ENCODE measurements at places on chromosomes 2 and 18.

DNA sequence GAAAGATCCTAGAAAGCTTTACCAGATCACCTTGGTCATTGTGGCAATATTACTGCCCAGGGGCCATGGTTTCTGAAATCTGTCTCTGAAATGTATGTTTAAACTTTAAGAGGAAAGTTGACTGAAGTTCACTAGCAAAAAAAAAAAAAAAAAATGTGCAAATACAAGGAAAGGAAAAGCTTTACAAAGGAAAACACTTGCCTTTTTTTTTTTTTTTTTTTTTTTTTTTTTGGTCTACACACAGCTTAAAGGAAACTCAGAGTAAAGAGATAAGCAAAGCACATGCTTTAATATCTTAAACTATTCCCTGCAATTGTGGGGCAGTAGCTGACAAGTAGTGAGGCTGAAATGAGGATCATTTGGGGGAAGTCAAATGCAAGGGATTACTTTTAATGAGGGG lies 174.2 kb upstream of the EPAS1 start:
- DNase-seq: no peak

DNA sequence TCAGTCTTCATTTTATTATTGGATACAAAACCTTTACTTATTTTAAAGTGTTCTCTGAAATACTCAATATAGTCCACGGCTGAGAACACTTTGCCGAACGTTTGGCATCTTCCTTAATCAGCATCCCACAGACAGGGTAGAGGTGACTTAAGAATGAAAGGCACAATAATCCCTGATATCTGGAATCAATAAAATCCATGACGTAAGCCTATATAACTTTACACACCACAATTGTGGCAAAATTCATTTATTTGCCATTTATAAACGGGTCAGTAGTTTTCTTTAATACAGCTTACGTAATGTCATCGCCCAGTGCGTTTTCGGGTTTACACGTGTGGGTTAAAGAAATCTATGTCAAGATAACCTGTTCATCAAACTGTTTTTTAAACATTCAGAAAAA lies 1.3 kb downstream of the MGAT4A start:
- DNase-seq: no peak

DNA sequence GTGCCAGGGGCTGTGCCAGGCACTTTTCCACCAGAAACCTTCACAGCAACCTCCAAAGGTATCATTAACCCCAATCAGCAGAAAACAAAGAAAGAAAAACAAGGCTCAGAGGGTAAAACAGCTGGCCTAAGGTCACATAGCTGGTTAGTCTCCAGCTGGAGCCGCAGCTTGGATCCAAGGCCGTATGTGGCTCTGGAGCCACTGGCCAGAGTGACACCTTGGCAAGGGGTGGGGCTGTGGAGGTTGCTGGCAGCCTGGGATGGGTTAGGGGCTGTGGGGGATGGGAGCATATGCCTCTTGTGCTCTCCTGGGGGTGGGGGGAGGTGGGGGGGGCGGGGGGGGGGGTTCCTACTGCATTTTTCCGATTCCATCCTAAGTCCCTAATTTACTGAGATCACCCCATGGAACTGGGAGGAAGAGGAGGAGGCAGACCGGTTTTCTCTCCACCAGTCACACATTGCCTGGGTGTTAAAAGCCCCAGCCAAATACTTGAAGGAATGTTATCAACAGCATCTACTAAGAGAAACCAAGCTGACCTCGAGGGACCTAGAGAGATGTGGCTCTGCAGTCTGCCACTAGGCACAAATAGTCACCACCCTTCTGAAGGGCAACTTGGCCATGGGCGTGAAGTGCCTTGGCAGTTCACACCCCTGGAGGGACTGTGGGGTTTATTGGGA lies 8.0 kb downstream of the HAAO start:
- no peak for DNase-seq

DNA sequence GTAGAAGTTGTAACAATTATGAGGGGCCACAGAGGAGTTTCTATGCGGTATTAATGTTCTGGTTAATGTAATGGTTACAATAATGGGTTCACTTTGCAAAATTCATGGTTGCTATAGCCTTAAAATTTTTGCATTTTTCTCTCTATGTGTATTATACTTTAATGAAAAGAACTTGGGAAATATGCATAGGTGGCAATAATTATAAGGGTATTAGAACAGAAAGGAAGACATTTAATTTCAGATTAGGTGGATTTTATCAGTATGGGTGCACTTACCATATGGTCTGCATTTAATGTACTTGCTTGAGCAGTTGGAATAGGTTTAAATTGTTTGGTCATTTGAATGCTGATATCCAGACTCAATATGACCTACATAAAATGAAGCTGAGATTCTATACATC lies 161.6 kb upstream of the TACR1 start:
- no peak for DNase-seq

GRCh38 chr2:240170354-240170735 lies 29.9 kb upstream of the OTOS start:
- DNase-seq: no peak

DNA sequence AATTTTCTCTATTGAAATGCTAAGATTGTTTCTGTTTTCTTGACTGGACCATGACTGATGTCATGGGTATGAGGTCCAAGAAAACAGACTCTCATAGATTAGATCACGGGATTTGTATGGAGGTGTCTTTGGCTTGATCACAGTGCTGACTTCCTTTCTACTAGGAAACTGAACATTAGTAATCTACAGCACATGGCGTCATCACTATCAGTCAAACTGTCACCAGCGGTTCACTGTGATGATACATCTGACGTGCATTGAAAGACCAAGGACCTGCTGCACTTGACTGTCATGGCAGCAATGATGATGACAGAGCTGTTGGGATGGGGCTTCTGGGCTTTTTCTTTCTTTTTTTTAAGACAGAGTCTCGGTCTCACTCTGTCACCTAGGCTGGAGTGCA lies 28.2 kb upstream of the IMPA2 start:
- no peak for DNase-seq

DNA sequence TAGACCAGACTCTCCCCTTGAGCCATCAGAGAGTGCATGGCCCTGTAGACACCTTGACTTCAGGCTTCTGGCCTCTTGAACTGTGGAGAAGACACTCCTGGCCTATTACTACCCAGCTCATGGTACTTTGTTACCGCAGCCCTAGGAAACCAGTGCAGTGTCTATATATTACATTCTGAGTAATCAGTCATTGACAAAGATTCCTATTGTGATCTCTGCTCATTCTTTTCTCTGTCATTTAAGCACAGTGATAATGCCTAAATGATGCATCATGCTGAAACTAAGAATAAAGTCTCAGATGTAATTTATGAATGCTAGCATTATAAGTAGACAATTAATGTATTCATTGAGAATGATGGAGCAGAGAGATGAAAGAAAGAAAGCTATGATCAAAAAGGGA lies 603.5 kb downstream of the SOCS6 start:
- no peak for DNase-seq

- no peak for DNase-seq
Observed at GRCh38 chr2:78568782-78569373, 456.6 kb upstream of the REG3G start.

- no peak for DNase-seq
Observed at GRCh38 chr2:137210039-137210438, 444.7 kb downstream of the THSD7B start.

GRCh38 chr18:7452331-7452730 lies 114.8 kb upstream of the PTPRM start:
- DNase-seq: no peak

Measured in activated T-cell treated with anti-CD3 and anti-CD28 coated beads, Interleukin-2, amount 50 U/mL, for 48 hours (primary cell).